Inflammatory macrophage treated with lipopolysaccharide for 4 hours (primary cell): ENCODE measurements at places on chromosomes 5 and 9.
A peak's percentile ranks its signal among the peaks of the same experiment; 100 is the strongest.

GRCh38 chr5:59866661-59867060 lies 26.9 kb downstream of the PDE4D start:
- no peak for DNase-seq

DNA sequence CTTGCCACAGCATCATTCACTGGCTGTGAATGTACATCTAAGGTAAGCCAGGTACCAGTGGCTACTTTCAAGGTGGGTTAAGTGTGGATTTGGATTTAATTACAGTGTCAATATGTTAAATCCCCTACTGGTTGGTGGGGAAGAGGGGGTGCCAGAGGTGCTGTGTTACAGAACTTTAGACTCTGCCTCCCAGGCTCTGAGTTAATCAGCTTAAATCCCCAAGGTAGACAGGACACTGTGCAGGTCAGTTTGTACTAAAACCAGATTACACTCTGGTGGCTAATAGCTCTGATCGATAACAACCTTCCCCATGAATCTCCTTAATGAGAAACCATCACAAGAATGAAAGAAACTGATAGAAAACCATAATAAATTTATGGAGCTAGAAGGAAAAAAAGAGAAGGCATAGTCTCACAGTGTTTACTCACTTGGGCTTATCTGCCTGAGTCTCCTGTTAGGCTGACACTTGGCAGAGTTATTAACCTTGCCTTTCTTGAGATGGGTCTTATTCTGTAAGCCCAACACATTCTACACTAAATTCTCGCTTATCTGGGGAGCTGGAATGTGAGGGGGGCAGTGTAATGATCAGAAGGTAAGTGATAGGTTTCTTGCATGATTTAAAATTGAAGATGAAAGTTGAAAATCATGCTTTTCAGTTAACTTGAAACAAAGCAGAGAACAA lies 106.8 kb downstream of the LMNB1 start:
- no peak for DNase-seq

- peak; percentile 14 for DNase-seq
Observed at GRCh38 chr5:83914199-83914598, 193.5 kb upstream of the HAPLN1 start.

GRCh38 chr9:17962747-17963146 lies 383.9 kb downstream of the SH3GL2 start:
- no peak for DNase-seq

DNA sequence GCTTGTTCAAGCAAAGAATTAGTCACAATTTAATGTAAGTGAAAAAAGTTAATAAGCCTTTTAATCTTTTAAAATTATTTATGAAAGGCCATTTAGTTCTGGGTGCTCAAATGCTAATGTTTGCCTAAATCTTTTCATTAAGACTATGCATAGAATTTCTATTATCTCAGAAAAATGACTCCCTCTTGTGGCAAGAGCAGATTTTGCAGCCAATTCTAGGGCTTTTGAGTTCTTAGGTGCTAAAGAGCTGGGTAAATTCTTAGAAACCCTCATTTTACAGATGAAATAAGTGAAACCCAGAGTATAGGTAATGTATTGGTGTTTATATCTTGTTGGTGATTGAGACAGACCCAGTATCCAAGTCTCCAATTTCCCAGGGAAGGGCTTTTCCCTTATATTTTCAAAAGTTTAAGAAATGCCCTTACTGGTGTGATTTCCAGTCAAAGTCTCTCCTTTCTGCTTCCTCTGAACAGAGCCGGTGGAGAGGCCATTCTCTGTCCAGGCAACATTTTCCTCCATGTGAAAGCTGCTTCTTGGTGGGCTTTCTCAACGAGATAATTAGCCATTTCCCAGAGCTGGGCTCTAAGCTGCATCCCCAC lies 24.1 kb upstream of the PCSK5 start:
- DNase-seq: peak; percentile 68

- DNase-seq: no peak
Observed at GRCh38 chr5:79992891-79993657, 2.0 kb upstream of the MTX3 start.

- no peak for DNase-seq
Observed at GRCh38 chr9:75417471-75417870, 329.2 kb downstream of the OSTF1 start.

GRCh38 chr5:172186114-172186695 lies 1.8 kb downstream of the STK10 start:
- DNase-seq: no peak

DNA sequence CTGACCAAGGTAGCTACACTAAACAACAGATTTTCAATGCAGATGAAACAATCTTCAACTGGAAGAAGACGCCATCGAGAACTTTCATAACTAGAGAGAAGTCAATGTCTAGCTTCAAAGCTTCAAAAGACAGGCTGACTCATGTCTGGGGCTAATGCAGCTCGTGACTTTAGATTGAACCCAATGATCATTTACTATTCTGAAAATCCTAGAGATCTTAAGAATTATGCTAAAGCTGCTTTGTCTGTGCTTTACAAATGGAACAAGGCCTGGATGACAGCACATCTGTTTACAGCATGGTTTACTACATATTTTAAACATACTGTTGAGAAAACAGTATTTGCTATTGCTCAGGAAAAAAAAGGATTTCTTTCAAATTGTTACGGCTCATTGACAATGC lies 54.9 kb downstream of the RICTOR start:
- DNase-seq: no peak

GRCh38 chr5:9455826-9456434 lies 89.9 kb downstream of the SEMA5A start:
- no peak for DNase-seq

GRCh38 chr9:3299872-3300271 lies 225.9 kb downstream of the RFX3 start:
- peak; percentile 88 for DNase-seq

GRCh38 chr5:14256026-14256690 lies 113.0 kb downstream of the TRIO start:
- no peak for DNase-seq

GRCh38 chr9:93949694-93950449 lies 5.3 kb downstream of the BARX1 start:
- DNase-seq: no peak

- DNase-seq: no peak
Observed at GRCh38 chr5:174900240-174900865, 176.0 kb downstream of the MSX2 start.

DNA sequence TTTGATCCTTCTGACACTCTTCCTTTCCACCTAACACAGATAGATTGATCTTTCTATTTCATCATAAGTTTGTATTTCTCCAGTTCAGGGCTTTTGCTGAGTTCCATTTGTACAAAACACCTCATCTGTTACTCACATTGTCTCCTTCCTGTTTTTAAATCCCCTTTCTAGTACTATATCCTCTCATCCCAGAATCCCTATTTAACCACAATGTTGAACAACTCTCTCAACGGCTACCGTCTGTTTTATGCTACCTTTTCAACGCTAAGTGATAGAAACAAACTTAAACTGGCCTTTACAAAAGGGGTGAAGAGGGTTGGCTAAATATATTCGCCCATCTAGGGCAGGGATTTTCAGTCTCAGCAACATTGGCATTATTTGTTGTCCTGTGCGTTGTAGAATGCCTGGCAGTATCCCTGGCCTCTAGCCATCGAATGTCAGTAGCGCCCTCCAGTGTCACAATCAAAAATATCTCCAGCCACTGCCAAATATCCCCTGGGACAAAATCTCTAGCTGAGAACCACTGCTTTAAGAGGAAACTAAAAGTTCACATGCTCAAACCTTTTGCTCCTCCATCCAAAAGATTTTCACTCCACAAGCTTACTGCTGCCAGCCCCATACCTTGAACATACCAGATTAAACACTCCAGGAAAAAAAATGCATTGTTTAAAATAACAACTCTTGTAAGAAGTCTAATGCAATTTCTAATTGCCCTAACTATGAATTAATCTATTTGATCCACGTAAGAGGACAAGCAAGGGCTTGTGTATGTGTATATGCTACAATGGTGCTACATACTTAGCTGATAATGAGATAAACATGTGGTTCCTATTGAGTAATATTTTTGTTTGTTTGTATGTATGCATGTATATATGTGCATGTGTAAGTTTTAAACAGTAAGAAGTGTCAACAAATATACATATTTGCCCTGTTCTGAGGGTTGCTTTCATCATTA lies 344.0 kb downstream of the PTPRD start:
- DNase-seq: no peak

- peak; percentile 81 for DNase-seq
Observed at GRCh38 chr9:125829743-125830142, 82.6 kb downstream of the PBX3 start.

- no peak for DNase-seq
Observed at GRCh38 chr9:37575001-37575400, 1.2 kb downstream of the FBXO10 start.

GRCh38 chr5:119355685-119356611 lies at the start of gene TNFAIP8:
Gene TNFAIP8 (plus strand): TSS chr5:119356019. CDS start chr5:119356091, 72 bp downstream.
- DNase-seq: peak; percentile 94

DNA sequence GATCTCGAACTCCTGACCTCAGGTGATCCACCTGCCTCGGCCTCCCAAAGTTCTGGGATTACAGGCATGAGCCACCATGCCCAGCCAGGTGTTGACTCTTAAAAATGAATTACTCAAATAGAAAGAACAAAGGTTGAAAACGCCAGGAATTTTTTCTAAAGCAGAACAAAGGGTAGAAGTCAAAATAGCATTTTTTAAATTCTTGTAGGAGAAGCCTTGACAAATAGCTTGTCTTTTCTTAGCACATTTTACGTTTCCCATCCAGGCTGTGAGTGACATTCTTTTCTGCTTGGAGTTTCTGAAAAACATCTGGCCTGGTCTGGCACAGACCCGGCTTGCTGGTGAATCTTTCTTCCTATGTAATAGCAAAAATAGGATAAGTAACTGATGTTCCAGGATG lies 169.4 kb upstream of the ZNF462 start:
- no peak for DNase-seq

GRCh38 chr5:176474476-176474875 lies 26.3 kb downstream of the FAF2 start:
- no peak for DNase-seq

- DNase-seq: peak; percentile 19
Observed at GRCh38 chr5:96904054-96904931, 28.0 kb downstream of the ERAP2 start.

DNA sequence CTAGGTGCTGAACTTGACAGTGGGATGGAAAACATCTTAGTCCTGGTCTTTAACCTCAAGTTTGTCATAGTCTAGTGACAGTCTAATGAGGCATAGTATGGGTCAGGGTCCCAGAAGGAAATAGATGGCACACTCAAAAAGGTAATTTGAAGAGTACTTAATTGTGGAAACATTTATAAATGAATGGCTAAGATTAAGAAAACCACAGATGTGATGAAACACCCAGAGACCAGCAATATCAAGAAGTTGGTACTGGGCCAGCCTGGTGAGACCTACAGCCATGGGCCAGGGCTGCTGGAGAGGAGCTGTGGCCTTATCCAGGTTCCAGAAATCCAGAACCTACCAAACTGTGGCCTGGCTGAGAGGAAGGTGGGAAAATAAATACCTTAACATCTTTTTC lies 93.5 kb upstream of the ATG10 start:
- no peak for DNase-seq

DNA sequence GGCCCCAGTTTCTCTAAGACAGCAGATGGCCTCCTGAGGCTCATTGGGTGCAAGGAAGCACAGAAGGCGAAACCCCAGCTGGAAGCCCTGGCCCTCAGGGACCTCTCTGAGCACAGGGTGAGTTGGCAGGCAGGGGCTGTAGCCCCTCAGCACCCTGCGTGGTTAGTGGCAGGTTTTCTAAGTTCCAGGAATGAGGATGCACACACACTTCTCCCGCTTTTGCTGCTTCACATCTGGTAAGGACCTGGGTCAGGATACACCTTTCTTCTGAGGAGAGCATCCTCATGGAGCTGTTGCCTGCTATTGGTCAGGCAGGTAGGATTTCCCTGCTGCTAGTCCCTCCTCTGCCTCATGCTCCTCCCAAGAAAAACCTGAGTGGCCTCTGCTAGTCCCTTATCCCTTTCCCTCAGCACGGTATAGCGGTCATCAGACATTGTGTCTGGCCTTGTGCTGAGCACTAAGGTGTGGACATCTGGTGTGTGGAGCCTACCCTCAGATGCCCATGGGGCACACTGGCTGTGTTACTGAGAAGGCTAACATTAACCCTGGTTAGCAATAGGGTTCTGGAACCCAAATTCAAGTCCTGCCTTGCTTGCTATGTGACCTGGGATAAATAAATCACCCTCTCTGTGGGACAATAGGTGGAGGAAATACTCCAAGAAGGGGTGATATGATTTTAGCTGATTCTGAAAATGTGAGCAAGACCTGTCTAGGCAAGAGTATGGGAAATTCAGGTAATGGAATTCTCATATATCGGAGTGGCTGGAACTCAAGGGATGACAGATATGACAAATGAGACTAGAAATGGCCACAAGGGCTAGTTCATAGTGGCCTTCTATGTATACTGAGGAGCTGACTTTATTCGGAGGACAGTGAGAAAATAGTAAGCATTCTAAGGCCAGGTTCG lies 1.6 kb downstream of the SLC22A4 start:
- DNase-seq: no peak

DNA sequence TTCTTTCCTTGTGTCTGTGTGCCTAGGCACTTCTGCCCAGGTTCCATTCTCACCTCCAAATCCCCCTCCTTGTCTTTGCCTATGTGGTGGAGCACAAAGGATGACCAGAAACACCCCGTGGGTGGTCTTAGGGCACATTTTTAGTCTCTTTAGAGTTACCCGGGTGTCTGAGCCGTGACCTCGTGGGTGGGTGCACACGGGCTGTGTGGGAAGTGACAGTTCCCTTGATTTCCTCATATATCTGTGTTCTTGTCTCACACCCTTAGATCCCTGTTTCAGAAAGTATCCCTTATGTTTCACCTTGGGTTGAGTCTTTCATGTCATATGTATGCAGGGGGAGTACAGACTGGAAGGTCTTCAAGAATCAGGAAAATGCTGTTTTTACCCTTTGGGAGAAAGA lies 13.4 kb upstream of the SMIM32 start:
- no peak for DNase-seq

DNA sequence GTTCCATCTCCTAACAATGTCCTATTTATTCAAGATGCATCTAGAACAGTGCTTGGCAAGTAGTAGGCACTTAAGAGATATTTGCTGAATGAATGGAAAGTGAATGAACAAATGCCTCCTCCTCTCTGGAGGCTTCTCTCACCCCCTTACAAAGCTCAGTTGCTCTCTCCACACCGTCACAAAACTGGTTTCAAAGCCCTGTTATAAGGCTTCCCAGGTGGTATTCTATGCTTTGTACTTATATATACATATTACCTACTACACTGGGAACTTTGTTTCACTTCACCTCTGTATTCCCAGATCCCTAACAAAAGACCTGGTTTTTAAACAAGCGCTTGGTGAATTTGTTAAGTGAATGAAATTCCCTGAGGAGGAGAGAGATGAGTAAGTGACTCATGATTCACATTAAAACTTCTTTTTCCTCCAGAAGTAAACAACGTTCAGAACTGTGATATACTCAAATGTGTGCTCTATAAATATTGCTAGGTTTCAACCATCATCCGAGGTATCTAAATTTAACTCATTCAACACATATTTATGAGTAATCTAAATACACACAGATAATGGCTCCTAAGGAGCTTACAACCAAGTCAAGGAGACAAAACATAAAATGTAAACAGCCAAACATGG lies 36.0 kb downstream of the DENND1A start:
- no peak for DNase-seq

GRCh38 chr5:153447534-153447933 lies 42.9 kb upstream of the GRIA1 start:
- DNase-seq: no peak

GRCh38 chr9:126304971-126305320 lies 21.7 kb upstream of the MVB12B start:
- no peak for DNase-seq

GRCh38 chr5:68479524-68479923 lies 264.0 kb downstream of the PIK3R1 start:
- DNase-seq: no peak
